ENCODE measurements at places on chromosomes 5 and 9. TPM values are rescaled to one million over a fixed set of nuclear protein-coding genes. Genes with fewer than 3 reads are reported as not detected.

- no peak for DNase-seq
Observed at GRCh38 chr5:96875791-96876291, 459 bp upstream of the ERAP2 start.

DNA sequence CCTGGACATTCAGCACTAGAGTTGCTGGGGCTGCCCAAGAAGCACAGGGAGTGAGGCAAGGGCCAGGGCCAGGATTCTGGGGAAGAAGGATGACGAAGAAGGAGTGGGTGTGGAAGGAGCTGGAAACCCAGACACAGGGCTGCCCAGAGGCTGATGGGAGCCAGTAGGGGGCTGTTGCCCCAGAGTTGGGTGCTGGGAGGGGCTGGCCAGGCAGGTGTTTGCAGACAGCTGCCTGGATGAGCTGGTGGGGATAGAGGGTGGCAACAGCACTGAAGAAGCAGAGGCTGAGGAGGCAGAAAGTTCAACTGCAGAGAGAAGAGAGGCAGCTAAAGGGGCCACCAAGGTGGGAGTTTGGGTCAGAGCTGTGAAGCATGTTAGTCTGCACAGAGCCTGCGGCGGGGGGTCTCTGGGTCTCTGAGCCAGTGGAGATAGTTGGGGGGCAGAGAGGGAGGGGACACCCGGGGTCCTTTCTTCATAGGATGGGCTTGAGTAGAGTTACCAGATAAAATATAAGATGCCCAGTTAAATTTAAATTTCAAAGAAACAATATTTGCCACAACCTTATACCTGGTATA is 2.5 kb upstream of the AQP7 start:
- DNase-seq: no peak

The MYMK gene
- total RNA-seq: not detected

GRCh38 chr5:95652849-95653248 is 6.3 kb downstream of the RFESD start:
- DNase-seq: no peak

The DAB2 gene
- 32.8 TPM for total RNA-seq

GRCh38 chr9:111411266-111411665 is 72.9 kb downstream of the ECPAS start:
- DNase-seq: no peak

The HTR4 gene
- total RNA-seq: 0.13 TPM

DNA sequence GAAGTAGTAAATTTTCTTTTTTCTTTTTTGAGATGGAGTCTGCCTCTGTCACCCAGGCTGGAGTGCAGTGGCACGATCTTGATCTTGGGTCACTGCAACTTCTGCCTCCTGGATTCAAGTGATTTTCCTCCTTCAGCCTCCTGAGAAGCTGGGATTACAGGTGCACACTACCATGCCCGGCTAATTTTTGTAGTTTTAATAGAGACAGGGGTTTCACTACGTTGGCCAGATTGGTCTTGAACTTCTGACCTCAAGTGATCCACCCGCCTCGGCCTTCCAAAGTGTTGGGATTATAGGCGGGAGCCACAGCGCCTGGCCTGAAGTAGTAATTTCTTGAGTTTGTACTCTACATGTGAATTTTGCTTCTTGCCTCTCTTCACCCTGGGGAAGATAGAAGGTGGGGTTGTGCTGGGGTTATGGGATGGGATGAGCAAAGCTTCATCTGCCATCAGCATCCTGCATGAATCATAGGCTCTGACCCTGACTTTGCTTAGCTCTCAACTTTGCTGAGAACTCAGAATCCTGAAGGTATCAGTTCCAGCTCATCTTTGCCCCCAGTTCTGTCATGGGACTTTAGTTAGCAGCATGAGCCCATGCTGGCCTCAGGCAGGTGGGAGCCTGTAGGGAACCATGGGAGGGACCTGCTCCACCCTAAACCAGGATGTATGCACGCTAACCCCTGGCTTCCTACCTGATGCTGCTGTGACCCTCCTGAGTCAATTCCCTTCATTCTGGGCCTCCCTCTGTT is 9.3 kb upstream of the CCL21 start:
- no peak for DNase-seq

The SLC34A1 gene
- 0.82 TPM for total RNA-seq

The AK8 gene
- total RNA-seq: not detected

The SOHLH1 gene
- total RNA-seq: not detected

The CDHR2 gene
- total RNA-seq: 18.8 TPM

The ATP10B gene
- not detected for total RNA-seq

The CDKN2B-AS1 gene
- 0.37 TPM for total RNA-seq
